ENCODE measurements at places on chromosomes 12 and 14. TPM values are rescaled to one million over a fixed set of nuclear protein-coding genes. Genes with fewer than 3 reads are reported as not detected.

DNA sequence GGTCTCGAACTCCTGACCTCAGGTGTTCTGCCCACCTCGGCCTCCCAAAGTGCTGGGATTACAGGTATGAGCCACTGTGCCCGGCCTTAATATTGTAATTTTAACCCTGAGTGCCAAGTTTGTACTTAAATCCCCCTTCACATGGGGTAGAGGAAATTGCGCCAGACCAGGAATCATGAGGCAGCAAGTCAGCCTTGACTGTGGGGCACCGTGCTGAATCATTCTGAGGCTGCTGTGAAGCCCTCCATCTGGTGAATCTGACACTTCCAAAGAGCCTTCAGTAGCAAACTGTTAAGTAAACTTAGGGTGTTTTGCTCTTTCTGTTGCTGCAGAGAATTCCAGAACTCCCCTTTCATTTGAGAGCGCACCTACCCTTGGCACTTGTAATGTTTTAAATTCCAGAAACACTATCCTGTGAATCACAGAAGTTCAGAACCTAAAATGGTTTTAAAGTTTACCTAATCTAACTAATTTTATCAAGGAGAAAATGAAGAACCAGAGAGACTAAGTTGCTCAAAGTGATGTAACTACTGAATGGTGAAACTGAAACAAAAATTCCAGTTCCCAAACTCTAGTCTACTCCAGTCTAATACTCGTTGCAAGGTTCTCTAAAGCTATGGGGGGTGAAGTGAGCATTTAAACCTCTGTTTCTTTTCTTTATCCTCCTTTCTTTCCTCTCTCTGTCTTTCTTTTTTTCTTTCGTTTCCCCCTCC is 7.5 kb downstream of the HEBP1 start:
- no peak overlapping the region for H3K4me3 ChIP-seq
- peak; percentile 50 for DNase-seq
- H3K27ac ChIP-seq: peak overlapping the region; percentile 55
- H3K4me1 ChIP-seq: peaks cover 45% of the 10 kb centered on the region
- H3K27me3 ChIP-seq: no peaks in the 10 kb centered on the region

- no peak overlapping the region for H3K27ac ChIP-seq
- no peak overlapping the region for H3K4me3 ChIP-seq
- DNase-seq: peak; percentile 44
- peaks cover 12% of the 10 kb centered on the region for H3K36me3 ChIP-seq
Observed at GRCh38 chr12:12334367-12335040, 15.5 kb downstream of the MANSC1 start.

DNA sequence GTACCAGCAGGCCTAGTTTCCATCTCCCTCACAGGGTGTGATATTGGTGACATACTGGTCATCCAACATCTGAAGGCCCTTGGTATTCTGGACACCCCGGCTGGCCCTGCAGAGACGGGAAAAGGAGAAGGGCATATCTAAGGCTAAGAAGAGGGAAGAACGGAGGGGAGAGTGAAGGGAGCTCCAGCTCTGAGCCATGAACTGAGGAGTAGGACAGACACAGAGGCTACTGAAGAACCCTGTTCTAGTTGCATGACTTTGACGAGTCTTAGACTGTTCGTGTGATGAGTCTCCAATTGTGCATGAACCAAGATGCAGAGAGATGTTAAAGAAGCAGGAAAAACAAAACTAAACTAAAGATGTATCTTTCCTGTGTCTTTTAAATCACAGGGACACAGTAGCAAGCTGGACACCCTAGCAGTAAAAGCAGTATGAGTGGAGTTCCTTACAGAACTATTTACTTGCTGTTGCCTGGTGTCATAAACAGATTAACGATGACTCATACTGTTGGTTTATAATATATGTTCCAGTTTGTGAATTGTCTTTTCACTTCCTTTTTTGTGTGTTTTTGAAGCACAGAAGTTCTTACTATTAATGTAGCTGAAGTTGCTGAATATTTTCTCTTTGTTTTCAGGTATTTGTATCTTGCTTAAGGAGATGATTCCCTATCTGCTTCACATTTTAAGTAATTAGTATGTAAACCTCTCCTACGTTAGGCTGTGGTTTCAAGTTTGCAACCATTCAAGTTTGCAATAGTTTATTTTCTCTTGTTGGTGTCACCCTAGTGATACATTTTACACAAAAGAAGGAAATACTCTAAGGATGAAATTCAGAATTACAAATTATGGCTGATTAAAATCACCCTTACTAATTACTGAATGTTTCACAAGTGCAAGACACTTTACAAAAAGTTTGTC is 15.7 kb downstream of the FAR2 start:
- DNase-seq: peak; percentile 87
- H3K27ac ChIP-seq: peak overlapping the region; percentile 82
- no peaks in the 10 kb centered on the region for H3K27me3 ChIP-seq
- H3K4me3 ChIP-seq: no peak overlapping the region
- H3K36me3 ChIP-seq: no peaks in the 10 kb centered on the region

- no peaks in the 10 kb centered on the region for H3K36me3 ChIP-seq
- peaks cover 83% of the 10 kb centered on the region for H3K27me3 ChIP-seq
- peaks cover 19% of the 10 kb centered on the region for H3K4me1 ChIP-seq
- no peak for DNase-seq
- peak overlapping the region; percentile 30 for H3K4me3 ChIP-seq
Observed at GRCh38 chr12:27969624-27970400, 2.7 kb downstream of the PTHLH start.

Gene HVCN1
- polyA plus RNA-seq: 5.5 TPM
